Esophagus muscularis mucosa (tissue), 4 donors: ENCODE measurements at places on chromosomes 12 and 14. TPM values are rescaled to one million over a fixed set of nuclear protein-coding genes. Genes with fewer than 3 reads are reported as not detected.

The LIMA1 gene
- 23.9 TPM for total RNA-seq

The EEF1AKMT3 gene
- 6.6 TPM for total RNA-seq

The PNMA1 gene
- 74.2 TPM for total RNA-seq

The TPH2 gene
- total RNA-seq, result not detected

The CACNA2D4 gene
- 3.4 TPM for total RNA-seq

The DTX1 gene
- 3.6 TPM for total RNA-seq

The STON2 gene
- total RNA-seq, result 8.9 TPM

The IRAK3 gene
- 21.5 TPM for total RNA-seq

The SMOC1 gene
- total RNA-seq, result 1.8 TPM

The OAS3 gene
- total RNA-seq, result 6.0 TPM

The PTGER2 gene
- total RNA-seq, result 5.3 TPM

The OLR1 gene
- not detected for total RNA-seq

The CLEC2A gene
- total RNA-seq, result not detected

The OR11G2 gene
- not detected for total RNA-seq

The PRKD1 gene
- total RNA-seq, result 15.2 TPM

The PZP gene
- total RNA-seq, result 1.2 TPM

The RAD9B gene
- total RNA-seq, result 2.2 TPM

DNA sequence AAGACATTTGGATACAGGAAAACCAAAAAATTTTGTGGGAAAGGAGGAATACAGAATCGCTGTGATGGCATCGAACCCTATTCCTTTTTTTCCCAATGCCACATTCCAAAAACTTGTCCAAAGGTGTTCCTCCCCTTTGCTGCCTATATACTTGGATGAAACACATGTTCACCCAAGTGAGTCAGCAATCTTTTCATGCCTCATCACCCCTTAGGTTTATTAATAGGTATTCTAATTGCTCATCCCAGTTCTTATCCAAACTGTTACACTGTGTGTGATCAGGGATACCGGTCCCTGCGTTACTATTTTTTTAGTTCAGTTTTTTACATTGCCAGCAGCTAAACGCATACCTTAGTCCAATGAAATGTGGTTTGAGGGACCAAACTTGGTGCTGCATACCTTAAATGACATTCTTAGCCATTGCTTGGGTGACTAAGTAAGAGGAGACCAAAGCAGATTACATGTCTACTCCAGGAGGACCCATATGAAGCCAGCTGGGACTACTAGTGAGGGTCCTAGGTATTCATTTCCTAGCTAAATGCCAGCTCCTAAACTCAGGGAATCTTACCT lies 20.6 kb upstream of the ST8SIA1 start:
- no peak for DNase-seq
- no peak overlapping the region for H3K4me3 ChIP-seq
- H3K27me3 ChIP-seq, result no peaks in the 10 kb centered on the region
- no peaks in the 10 kb centered on the region for H3K4me1 ChIP-seq
- no peaks in the 10 kb centered on the region for H3K36me3 ChIP-seq
- no peak overlapping the region for H3K27ac ChIP-seq

- no peak for DNase-seq
- H3K4me3 ChIP-seq, result no peak overlapping the region
- no peak overlapping the region for H3K27ac ChIP-seq
These were observed 7.4 kb upstream of the BEGAIN start for GRCh38 chr14:100594625-100594951.

GRCh38 chr12:33438851-33439586 lies 600 bp downstream of the SYT10 start:
- peaks cover 15% of the 10 kb centered on the region for H3K4me1 ChIP-seq
- H3K27ac ChIP-seq, result no peak overlapping the region
- peaks cover 46% of the 10 kb centered on the region for H3K27me3 ChIP-seq
- H3K36me3 ChIP-seq, result no peaks in the 10 kb centered on the region
- H3K4me3 ChIP-seq, result peak overlapping the region; percentile 58
- DNase-seq, result no peak

- no peak for DNase-seq
- H3K36me3 ChIP-seq, result no peaks in the 10 kb centered on the region
- H3K4me3 ChIP-seq, result no peak overlapping the region
- H3K27me3 ChIP-seq, result no peaks in the 10 kb centered on the region
- H3K27ac ChIP-seq, result no peak overlapping the region
- H3K4me1 ChIP-seq, result no peaks in the 10 kb centered on the region
These were observed 46.5 kb upstream of the ABCC9 start for GRCh38 chr12:21987755-21988154.

- DNase-seq, result no peak
- H3K4me3 ChIP-seq, result no peak overlapping the region
- H3K27me3 ChIP-seq, result no peaks in the 10 kb centered on the region
- H3K27ac ChIP-seq, result no peak overlapping the region
- no peaks in the 10 kb centered on the region for H3K4me1 ChIP-seq
These were observed 189.0 kb upstream of the FBXO33 start for GRCh38 chr14:39621223-39621622.

DNA sequence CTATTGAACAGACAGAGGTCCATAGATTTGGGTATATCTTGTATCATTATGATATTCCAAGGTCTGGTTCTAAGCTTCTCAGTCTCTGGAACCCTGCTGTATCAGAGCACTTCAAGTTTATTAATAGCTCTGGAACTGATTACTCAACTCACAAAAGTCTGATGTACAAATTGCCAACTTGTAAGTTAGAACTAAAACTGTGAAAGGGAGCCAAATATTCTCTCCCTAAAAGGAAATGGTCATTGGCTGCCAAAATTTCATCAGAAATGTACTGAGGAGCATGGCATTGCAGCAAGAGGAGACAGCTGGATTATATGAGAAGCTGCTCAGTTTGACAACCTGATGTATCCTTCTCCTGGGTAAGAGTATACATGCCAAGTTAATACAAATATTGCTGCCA lies 828.8 kb upstream of the SEL1L start:
- H3K27me3 ChIP-seq, result no peaks in the 10 kb centered on the region
- no peak for DNase-seq
- H3K36me3 ChIP-seq, result no peaks in the 10 kb centered on the region
- peaks cover 13% of the 10 kb centered on the region for H3K4me1 ChIP-seq

GRCh38 chr12:117538926-117539325 lies 177.5 kb upstream of the NOS1 start:
- no peaks in the 10 kb centered on the region for H3K4me1 ChIP-seq
- no peak overlapping the region for H3K4me3 ChIP-seq
- DNase-seq, result no peak
- no peaks in the 10 kb centered on the region for H3K36me3 ChIP-seq

- H3K27me3 ChIP-seq, result no peaks in the 10 kb centered on the region
- H3K4me1 ChIP-seq, result peaks cover 7% of the 10 kb centered on the region
- H3K36me3 ChIP-seq, result no peaks in the 10 kb centered on the region
These were observed 60.2 kb upstream of the FERMT2 start for GRCh38 chr14:53011053-53011462.

DNA sequence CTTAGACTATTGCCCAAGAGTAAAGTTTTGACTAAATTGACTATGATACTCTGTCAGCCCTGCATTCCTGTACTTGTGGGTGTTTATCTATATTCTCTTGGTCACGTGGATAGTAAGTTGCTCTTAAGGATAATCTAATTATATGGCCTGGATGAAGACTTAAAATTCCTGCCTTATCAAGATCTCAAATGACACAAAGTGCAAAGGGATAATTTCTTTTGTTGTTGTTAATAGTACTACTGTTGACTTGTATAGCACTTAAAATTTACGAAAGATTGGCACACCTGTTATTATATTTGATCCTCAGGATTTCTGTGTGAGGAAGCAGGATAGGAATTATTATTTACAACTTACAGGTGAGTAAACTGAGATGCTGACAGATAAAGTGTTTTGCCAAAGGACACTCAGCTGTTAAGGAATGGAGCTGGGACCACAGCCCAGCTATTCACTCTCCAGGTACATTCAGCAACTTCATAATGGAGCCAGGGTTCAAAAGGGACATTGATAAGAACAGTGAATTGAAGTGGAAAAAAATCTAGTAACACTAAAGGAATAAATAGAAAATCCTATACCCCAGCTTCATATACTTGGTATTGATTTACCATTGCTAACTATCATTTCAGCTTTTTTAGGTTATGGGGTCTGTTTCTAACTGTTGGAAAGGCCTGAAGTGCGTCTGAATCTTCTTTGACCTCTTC lies 53.4 kb upstream of the EVL start:
- no peak overlapping the region for H3K27ac ChIP-seq
- no peaks in the 10 kb centered on the region for H3K36me3 ChIP-seq
- H3K27me3 ChIP-seq, result no peaks in the 10 kb centered on the region
- no peak overlapping the region for H3K4me3 ChIP-seq
- H3K4me1 ChIP-seq, result peaks cover 5% of the 10 kb centered on the region
- DNase-seq, result no peak

DNA sequence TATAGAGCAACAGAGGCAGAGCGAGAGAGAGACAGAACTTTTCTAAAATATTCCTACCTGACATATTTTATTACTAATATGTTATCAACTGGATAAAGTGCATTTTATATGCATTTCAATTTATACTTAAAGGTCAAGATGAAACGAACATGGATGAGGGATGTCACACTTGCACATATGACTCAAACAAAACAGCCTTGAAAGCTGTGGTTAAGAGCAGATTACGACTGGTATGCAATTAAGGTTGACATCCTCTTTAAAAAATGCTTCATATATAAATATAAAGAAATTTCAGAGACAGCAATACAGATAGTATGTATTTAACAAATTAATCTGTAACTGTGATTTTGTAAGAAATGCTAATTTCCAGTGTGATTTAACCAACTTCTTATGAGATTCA lies 52.5 kb downstream of the LMO3 start:
- H3K27me3 ChIP-seq, result no peaks in the 10 kb centered on the region
- H3K4me1 ChIP-seq, result no peaks in the 10 kb centered on the region
- no peaks in the 10 kb centered on the region for H3K36me3 ChIP-seq
- no peak for DNase-seq
- H3K27ac ChIP-seq, result no peak overlapping the region

DNA sequence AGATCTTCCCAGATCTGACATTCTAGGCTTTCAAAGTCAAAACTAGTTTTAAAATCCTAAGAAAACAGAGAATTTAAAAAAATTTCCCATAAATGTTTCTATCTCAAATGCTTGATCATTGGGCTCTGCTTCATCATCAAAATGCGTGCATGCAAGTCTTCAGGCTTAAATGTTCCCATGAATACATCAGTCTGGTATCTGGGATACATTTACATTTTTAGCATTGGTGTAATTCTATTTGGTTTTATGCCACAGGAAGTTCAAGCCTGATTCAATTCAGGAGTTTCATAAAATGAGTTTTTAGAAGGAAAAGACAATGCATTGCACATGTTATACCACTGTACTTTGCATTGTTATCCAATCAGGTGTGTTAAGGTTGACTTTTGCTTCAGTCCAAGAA lies 336.4 kb downstream of the PCNX1 start:
- H3K27me3 ChIP-seq, result no peaks in the 10 kb centered on the region
- no peak for DNase-seq
- no peak overlapping the region for H3K27ac ChIP-seq
- H3K36me3 ChIP-seq, result no peaks in the 10 kb centered on the region

- H3K4me3 ChIP-seq, result no peak overlapping the region
- H3K27ac ChIP-seq, result no peak overlapping the region
- no peak for DNase-seq
- no peaks in the 10 kb centered on the region for H3K27me3 ChIP-seq
These were observed 28.4 kb upstream of the A2M start for GRCh38 chr12:9143929-9144729.

GRCh38 chr14:54529811-54530210 lies 20.1 kb downstream of the CGRRF1 start:
- peaks cover 32% of the 10 kb centered on the region for H3K36me3 ChIP-seq
- DNase-seq, result no peak
- H3K27me3 ChIP-seq, result no peaks in the 10 kb centered on the region
- no peak overlapping the region for H3K4me3 ChIP-seq

- H3K36me3 ChIP-seq, result no peaks in the 10 kb centered on the region
- H3K27ac ChIP-seq, result no peak within 1 kb of the TSS
- DNase-seq, result no peak
- no peaks in the 10 kb centered on the region for H3K4me1 ChIP-seq
- no peak within 1 kb of the TSS for H3K4me3 ChIP-seq
- H3K27me3 ChIP-seq, result peaks cover 36% of the 10 kb centered on the region
These were observed at the start of gene TCL1A for GRCh38 chr14:95713596-95714371. TCL1A (minus strand) TSS chr14:95714125; CDS start chr14:95714066, 59 bp downstream.

DNA sequence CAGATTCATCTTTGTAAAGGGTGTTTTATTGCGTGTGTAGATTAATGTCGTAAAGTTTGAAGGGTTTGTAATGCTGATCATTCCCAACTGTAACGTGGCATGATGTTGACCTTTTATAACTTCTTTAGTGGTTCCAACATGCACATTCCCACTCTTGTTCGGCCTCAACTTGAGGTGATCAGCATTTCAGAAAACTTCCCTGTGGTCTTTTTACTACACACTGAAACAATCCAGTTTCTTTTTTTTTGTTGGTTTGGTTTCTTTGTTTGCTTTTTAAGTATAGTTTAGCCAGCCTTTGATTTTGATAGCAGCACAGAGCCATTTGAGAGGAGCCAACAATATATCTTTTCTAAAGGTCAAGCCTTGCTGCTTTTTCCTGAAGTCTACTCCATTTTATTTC lies 22.8 kb downstream of the UTP20 start:
- DNase-seq, result no peak
- no peak overlapping the region for H3K4me3 ChIP-seq
- peaks cover 76% of the 10 kb centered on the region for H3K36me3 ChIP-seq
- no peak overlapping the region for H3K27ac ChIP-seq
- no peaks in the 10 kb centered on the region for H3K27me3 ChIP-seq

DNA sequence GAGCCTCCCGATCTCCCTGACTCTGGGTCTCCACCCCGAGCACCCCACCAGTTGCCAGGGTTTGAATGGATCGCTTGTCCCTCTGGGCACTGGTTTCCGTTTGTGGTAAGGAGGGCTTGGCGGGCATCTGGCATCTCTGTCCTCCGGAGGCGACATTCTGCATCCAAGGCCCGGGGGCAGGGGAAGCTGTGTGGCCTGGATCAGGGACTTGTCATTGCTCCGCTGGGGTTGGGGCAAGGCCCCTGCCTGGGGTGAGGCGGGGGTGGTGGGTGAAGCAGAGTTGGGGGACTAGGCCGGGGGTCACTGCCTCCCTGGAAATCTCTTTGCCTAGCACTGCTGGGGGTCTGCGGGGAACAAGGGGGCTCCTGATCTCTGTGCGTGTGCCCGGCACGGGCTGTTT lies 30.2 kb downstream of the KIF26A start:
- no peaks in the 10 kb centered on the region for H3K36me3 ChIP-seq
- H3K27me3 ChIP-seq, result peaks cover 24% of the 10 kb centered on the region
- DNase-seq, result no peak
- no peak overlapping the region for H3K4me3 ChIP-seq
- H3K27ac ChIP-seq, result no peak overlapping the region

GRCh38 chr12:122327494-122328385 lies 61.4 kb upstream of the VPS33A start:
- no peak for DNase-seq
- H3K27ac ChIP-seq, result no peak overlapping the region
- no peaks in the 10 kb centered on the region for H3K4me1 ChIP-seq
- H3K36me3 ChIP-seq, result peaks cover 98% of the 10 kb centered on the region
